ENCODE measurements at places on chromosomes 12 and 14. TPM values are rescaled to one million over a fixed set of nuclear protein-coding genes. Genes with fewer than 3 reads are reported as not detected.

- no peak for DNase-seq
Observed at GRCh38 chr14:102140750-102141145, 1.1 kb downstream of the WDR20 start.

- peak; percentile 38 for DNase-seq
Observed at GRCh38 chr12:96401076-96401871, 1.0 kb upstream of the CDK17 start.

DNA sequence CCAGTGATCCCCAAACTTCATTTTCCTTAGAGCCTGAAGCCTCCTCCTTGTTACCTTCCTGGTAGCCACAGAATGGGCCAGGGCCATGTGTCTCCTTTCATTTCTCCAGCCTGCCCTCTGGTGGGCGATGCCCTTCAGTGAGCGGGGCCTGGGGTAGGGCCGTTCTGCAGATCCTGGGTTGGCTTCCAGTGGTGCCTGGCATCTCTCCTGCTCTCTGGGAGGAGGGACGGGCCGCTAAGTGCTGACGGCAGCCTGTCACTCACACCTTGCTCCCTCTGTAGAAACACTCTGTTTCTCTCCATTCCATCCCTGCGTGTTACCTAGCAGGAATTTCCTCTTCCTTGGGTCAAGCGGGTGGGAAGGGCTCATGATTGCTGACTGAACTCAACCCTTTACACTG lies 232.1 kb downstream of the CACNA1C start:
- peak; percentile 49 for DNase-seq

DNA sequence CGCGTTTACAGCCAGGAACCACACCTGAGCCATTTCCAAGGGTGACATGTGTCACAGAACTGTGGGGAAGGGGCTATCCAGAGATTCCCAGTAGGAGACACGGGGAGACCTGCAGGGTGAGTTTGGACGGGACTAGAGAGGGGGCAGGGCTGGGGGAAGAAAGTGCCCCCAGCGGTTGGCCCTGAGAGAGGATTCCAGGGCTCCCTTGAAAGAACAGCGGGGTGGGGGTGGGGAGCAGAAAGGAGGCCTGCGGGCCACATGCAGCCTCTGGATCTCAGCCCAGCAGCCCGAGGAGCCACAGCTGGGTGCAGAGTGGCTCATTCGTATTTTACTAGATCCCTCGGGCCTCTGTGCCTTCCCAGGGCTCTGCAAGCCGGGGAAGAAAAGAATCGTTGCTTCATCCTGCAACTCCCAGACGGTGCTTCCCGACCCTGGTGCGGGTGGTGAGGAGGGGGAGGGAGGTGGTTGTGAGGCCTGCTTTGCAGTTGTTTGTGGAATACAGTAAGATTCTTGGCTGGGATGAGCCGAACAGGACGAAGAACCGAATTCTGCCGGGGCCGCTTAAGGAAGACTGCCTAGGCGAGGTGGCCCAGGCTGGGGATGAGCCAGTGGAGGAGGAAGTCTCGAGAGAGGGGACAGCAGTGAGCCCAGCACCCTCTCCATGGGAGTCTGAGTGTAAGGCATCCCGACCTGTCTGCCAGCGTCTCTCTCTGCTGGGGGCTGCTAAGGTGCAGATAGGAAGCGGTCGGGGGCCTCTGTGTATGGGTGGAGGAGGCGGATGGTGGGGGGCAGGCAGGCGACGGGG lies 36.1 kb upstream of the ANKRD9 start:
- DNase-seq = no peak

Gene TEX22
- 2.4 TPM for polyA plus RNA-seq

- peak; percentile 43 for DNase-seq
Observed at GRCh38 chr14:77660754-77661153, 44.3 kb upstream of the SPTLC2 start.

DNA sequence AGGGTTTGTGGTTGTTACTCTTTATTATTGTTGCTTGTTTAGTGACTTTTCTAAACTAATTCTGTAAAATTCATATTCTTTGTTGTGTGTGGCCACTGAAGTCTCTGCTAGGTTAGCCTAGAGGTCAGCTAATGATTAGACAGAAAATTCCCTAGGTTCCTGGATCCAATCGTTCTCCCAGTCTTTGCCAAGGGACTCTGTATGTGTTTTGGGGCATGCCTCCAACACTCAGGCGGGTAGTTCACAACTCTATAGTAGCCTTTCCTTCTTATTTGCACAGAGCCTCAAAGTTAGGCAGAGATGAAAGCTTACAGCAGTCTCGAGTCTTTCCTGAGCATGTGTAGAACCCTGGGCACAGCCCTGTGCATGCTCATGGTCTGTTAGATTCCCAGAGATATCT lies 32.7 kb upstream of the RIN3 start:
- no peak for DNase-seq

DNA sequence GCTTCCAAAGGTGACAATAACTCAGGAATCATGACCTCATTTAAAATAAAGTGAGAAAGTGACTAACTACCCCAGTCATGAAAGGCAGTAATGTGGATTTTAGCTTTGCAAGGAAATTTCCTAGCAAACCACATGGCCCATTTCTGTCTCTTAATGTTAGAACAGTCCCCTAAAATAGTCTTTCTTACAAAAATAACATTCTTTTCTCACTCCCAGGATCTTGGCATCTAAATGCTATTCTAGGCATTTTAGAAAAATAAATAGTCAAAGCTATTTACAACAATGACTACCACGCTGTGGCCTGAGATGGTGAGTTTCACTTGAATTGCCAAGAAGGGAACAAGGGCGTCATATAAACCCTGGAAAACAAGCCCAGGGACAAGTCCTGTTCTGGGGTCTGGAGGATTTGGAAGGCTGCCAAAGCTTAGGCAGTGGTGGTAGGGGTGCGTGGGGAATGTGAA lies 101.2 kb upstream of the CCDC175 start:
- DNase-seq = peak; percentile 1

Gene CELA1
- polyA plus RNA-seq = not detected

Gene GSG1
- polyA plus RNA-seq = 0.62 TPM

Gene TMTC1
- 28.5 TPM for polyA plus RNA-seq

DNA sequence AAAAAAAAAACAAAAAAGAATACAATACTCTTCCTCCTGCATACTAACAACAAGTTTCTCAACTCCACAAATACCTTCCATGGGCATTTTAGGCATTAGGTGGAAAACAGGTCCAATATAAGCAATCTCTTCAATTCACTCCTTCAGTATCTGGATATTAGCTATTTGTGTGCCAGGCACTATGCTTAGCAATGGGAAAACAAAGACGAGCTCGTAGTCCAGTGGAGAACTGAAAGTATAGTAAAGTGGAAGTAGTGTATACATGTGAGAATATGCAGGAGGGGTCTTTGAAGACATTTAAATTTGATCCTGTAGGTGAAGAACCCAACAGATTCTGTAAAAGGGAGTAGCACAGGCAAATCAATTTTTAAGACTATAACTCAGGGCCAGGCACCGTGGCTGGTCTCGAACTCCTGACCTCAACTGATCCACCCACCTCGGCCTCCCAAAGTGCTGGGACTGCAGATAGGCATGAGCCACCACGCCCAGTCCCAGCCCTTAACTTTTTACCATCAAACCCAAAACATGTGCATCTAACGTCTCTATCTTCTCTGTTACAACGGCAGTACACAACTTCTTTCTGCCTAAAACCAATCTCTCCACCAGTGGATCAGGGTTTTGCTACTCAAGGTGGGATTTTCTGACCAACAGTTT lies 10.6 kb downstream of the HECTD1 start:
- DNase-seq = no peak

DNA sequence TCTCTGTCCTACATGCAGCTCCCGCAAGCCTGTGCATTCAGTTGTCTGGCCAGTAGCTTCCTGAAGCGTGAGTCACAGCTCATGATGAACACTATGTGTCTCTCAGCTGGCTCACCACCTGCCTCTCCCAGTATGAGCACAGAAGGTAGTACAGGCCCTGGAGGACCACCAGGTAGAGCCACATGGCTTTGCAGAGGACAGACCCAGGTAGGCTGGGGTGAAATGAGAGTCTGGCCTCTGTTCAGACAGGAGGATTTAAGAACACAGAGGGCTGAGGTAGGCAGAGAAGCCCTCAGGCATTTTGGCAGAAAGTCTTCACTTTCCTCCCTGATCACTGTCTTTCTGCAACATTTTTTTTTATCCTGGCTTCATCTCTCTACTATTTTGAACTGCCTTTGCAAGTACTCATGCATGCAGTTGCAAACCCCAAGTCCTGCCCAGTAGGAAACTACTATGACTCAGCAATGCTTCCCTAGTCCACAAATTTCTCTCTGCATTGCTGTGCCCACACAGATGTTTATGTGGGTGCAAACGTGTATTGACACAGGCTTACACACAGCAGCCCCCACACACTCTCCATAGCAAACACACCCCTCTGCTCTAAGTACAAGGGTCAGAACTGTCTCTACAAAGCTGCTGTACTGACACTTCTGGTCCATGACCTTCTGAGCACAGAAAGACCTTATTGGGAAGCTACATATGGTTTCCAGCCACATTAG lies 7.2 kb upstream of the SDR9C7 start:
- DNase-seq = no peak

Gene OR4E2
- polyA plus RNA-seq = 0.03 TPM

GRCh38 chr14:21406213-21406612 lies 22.4 kb upstream of the SUPT16H start:
- no peak for DNase-seq

- no peak for DNase-seq
Observed at GRCh38 chr12:58764100-58764953, 156.0 kb downstream of the LRIG3 start.

- no peak for DNase-seq
Observed at GRCh38 chr12:130524759-130525158, 187.1 kb downstream of the PIWIL1 start.

GRCh38 chr12:72261885-72262284 lies 10.3 kb upstream of the TRHDE start:
- DNase-seq = no peak

GRCh38 chr14:23572836-23573235 lies 5.2 kb upstream of the AP1G2 start:
- no peak for DNase-seq

- no peak for DNase-seq
Observed at GRCh38 chr12:68497702-68498101, 113.0 kb upstream of the RAP1B start.

DNA sequence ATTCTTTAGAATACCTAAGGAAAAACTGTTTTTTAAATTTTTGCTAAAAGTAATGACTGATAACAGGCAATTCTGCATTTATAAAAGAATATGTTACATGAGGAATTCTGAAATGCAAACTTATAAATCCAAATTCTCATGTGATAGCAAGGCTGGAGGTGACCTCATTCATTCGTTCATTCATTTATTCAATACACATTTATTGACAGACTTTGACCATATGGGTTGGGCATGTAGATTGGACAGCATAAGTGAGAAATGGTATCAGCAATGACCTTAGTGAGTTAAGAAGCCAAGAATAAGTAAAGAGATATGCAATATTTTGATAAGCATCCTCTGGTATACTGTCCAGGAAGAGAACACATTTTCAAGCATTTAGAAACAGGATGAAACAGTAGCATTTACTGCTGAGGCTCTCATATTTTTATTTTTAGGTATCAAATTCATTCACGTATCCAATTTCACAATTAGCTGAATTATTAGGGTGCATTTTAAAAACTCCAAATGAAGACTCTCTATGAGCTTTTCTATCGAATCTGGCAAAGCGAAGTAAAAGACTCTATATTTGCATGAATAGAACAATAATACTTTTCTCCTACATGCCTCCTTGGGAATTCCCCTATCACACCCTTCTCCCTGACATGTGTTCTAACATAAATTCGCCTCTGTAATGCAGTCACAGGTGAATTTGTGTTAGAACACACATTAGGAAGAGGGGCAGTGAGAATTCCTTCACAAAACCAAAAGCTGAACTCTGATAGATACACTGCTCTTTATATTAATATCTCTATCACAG lies 49.9 kb downstream of the PEBP1 start:
- DNase-seq = no peak

DNA sequence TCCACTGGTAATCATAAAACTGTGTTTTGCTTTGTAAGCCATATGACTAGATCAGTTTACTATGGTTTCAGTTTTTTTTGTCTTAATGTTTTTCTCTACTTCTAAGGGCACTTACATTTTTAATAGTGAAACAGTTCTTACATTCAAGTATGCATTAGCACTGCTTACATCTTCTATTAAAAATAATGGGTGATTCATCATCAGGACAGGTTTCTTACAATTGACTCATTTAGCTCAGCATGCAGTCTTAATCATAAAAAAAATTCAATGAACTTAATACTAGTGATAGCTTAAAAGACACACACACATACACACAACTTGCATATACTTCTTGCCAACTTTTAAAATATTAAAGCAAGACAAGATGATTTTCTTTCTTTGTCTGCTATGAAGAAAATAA lies 845.7 kb upstream of the USP15 start:
- DNase-seq = no peak

Gene RGS6
- polyA plus RNA-seq = 0.94 TPM

Data from right renal pelvis (tissue), 4 donors.